ENCODE measurements at places on chromosomes 6 and 20.

- no peak for DNase-seq
Observed at GRCh38 chr20:6838181-6838826, 70.8 kb downstream of the BMP2 start.

- no peak for DNase-seq
Observed at GRCh38 chr20:57329608-57330221, at the start of gene SPO11. Gene SPO11, plus strand, starts transcription at chr20:57329803. Its CDS starts 65 bp downstream, at chr20:57329868.

GRCh38 chr6:167643223-167643622 is 183.5 kb upstream of the AFDN start:
- no peak for DNase-seq

DNA sequence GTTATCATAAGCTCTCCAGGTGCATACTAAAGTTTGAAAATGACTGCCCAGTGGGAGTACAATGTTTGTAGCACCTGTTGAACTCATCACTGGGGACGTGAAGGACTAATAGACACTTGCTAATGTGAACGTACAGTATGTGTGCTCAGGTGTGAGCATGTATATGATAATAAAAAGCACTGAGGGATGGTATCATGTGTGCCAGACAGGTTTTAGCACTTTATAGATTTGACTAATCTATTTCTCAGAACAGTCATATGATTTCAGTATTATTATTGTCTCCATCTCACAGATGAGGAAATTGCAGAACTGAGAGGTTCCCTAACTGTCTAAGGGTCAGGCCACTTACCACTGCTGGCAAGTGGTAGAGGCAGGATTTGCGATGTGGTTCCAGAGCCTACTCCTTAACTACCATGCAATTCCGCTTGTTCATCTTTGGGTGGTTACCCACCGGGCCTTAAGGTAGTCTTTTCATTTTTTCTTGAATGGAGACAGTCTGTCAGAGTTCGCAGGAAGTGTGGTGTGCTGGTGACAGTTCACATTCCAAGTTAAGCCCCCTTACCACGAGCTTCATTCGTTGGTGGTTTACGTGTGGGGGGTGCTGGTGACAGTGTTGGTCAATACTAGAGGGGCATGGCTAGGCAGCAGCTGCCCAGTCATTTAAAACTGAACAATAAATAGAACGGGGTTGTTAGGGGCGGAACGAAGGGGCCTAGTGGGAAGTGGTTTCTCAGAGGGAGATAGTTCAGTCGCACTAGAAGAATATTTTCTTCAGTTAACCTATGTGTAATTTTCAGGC is 46.8 kb downstream of the RREB1 start:
- DNase-seq, result no peak

DNA sequence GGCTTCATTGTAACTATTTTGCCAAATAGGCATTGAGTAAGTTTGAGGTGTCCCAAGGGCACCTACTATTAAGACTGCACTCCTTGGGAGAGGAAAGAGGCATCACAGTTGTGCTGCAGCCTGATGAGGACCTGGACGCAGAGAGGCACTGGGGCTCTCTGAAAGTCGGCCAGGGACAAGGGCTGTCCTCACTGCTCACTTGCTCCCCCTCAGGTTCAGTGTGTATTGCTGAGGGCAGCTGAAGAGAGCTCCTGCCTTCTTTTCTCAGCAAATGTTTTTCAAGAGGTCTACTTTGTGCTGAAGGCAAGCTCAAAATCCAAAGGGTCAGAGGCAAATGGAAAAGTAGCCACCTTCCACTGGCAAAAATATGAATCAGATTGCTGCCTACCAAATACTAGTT is 331.8 kb downstream of the RIMS1 start:
- no peak for DNase-seq

DNA sequence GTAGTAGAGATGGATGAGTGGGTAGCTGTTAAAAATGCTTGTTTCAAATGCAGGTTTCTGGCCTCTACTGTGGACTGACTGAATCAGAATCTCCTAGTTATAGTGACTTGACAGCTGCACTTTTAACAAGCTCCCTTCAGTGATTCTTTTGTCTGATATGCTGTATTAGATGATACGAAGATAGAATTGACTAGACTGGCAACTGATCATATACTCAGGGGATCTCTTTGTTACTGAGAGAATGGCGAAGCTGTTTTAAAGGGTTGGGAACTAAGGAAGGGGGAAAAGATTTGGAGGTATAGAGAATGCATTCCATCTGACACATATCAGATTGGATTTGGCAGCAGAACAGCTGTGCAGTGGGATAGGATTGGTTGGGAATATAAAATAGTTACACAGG is 7.0 kb downstream of the ENPP4 start:
- DNase-seq, result no peak

DNA sequence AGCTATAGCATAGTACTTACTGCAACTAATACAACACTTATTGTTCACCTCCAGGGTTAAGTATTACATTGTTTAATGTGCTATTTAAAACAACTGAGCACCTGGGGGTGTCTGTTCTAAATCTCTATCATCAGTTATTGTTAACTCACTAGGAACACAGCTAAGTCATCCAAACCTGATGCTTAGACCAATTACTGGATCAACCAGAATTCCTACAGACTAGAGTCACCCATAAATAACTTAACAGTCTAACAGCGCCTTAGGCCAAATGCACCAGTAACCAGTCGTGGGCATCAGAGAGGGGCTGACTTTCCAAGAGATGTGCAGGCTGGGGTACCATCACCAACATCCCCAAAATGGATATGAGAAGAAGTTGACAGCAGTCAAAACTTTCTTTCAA is 110.7 kb downstream of the ADTRP start:
- DNase-seq, result no peak

GRCh38 chr20:46058599-46059281 is 29.7 kb downstream of the SLC12A5 start:
- no peak for DNase-seq

GRCh38 chr20:33733654-33734576 is 2.1 kb downstream of the ZNF341 start:
- no peak for DNase-seq

GRCh38 chr6:57246307-57246706 is 24.2 kb upstream of the RAB23 start:
- no peak for DNase-seq

GRCh38 chr20:21796059-21796458 is 90.6 kb downstream of the PAX1 start:
- no peak for DNase-seq

GRCh38 chr20:36181934-36182603 is 27.5 kb downstream of the EPB41L1 start:
- no peak for DNase-seq

- DNase-seq, result no peak
Observed at GRCh38 chr6:50718566-50718965, 5.2 kb downstream of the TFAP2D start.

Measured in prostate gland (tissue), 2 donors.